ENCODE measurements at places on chromosomes 3 and 15.

DNA sequence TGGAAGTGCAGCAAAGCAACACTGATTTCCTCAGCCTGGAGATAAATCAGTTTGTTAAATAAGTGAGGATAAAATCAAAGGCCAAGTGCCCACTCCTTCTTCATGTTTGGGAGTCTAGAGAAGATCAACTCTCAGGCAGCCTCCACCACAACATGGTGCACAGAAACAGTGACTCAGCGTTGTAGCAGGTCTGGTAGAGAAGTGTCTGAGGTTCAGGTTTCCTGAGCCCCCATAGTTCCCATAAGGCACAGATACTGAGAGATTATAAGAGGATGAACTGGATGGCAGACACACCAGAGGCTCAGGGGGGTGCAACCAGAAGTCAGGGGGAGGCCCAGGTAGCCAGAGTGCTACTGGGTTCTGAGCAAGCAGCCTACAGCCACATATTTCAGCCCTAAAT is 166.7 kb downstream of the FRMD5 start:
- DNase-seq, result peak; percentile 62

- DNase-seq, result no peak
Observed at GRCh38 chr3:112000367-112000771, 1.6 kb downstream of the TAGLN3 start.

DNA sequence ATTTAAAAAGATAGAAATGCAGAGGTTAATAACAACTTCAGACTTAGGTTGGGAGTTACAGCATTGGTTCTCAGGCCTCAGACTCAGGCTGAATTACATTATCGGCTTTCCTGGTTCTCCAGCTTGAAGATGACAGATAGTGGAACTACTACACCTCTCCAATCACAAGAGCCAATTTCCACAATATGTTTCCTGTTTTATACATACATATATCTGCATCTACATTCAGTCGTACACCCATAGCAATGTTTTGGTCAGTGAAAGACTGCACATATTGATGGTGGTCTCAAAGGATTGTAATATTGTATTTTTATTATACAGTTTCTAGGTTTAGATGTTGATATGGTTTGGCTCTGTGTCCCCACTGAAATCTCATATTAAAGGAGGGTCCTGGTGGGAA is 35.4 kb downstream of the AADACL2 start:
- no peak for DNase-seq

GRCh38 chr15:32834156-32834555 is 116.4 kb downstream of the GREM1 start:
- DNase-seq, result no peak

DNA sequence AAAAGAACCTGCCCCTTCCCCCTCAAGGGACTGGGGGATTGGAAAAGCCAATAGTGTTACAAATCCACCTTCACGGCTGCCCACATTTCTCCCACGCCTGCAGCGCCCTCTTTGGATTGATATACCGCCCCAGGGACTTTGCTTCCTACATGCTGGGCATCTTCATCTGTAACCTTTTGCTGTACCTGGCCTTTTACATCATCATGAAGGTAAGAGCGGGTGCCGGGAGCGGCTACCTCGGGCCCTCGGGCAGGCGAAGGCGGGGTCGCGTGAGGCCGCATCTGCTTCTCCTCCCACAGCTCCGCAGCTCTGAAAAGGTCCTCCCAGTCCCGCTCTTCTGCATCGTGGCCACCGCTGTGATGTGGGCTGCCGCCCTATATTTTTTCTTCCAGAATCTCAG is 73.1 kb downstream of the USF3 start:
- no peak for DNase-seq

- DNase-seq, result peak; percentile 93
Observed at GRCh38 chr3:42376344-42376798, 34.0 kb downstream of the LYZL4 start.

DNA sequence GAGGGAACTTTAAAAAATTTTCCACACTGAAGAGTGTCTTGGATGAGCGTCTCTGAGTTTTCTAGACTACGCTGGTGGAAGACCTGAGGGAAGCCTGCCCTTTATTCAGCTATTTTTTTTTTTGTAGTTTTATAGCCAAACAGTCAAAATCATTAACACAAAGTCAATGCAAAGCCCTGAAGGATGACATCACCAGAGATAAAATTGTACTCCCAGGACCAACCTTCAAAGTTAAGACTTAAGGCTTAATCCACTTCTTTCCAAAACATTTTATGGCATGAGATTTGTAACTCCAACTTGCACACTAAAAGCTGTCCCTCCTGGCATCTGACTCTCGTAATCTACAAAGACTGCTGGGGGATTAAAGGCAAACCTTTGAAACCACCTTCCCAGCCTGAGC is 263.4 kb upstream of the LYSMD4 start:
- DNase-seq, result no peak

DNA sequence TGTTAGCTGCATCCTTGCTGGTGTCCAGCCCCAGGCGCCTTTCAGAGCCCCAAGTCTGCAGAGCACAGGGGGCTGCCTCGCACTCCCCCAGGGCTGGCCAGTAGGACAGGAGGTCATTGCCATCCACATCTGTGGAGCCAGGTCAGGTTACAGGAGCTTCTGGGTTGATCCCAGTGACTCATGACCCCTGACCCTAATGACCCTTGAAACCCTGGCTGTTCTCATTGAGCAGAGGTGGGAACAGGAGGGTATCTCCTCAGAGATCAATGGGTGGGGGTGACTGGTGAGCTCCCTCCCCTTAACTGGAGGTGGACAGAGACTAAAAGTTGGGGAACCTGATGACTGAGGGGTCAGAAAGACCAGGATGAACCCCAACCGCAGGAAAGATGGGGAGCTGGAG is 6.1 kb upstream of the SLC26A6 start:
- DNase-seq, result no peak

- DNase-seq, result peak; percentile 30
Observed at GRCh38 chr3:57164217-57164656, 916 bp downstream of the IL17RD start.

DNA sequence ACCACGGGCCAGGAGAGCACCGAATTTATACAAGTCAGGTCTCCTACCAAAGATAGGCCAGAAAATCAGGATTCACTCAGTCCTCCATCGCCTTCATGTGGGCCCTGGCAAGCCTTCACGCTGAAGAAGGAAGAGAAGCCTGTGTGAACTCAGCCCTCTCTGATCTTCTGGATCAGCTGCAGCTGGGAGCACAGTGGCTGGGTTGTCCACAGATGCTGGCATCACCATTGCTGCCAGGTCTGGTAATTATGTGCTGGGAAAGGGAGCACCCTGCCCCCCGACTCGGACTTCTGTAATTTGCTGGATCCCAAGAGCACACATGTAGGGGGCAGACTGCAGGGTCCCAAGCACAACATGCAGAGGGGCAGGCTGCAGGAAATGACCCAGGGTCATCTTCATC is 12.4 kb upstream of the PDE8A start:
- no peak for DNase-seq

DNA sequence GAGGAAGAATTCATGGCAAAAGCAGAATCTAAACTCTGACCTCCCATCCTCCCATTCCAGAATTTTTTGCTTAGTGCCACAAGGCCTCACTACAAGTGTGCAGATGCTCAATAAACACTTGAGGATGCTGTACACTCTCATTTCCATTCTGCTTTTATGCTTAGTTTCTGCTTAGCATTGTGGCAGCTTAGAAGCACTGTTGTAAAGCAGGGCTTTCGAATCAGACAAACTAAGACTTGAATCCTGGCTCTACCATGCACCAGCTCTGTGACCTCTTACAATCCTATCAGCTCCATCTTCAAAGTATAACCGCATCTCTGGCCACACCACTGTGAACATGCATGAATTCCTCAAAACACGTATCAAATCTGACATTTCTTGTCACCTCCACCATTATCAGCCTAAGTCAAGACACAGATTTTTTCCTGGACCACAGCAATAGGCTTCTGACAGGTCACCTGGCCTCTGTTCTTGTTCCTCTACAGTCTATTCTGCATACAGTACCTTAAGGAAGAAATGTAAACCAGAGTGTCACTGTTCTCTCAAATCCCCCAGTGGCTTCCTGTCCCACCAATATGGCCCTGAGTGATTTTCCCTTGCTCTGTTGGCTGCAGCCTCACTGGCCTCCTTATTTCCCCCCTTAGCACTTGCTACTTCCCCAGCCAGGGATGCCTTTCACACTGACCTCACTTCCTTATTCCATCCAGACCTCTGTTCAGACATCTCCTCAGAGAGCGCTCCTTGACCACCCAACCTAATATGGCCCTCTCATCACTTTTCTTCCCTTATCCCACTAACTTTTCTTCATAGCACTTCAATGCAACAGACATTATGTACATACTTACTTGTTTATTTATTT is 8.1 kb upstream of the PHC3 start:
- DNase-seq, result no peak

- DNase-seq, result no peak
Observed at GRCh38 chr15:40244961-40245523, 6.2 kb downstream of the PAK6 start.

- DNase-seq, result no peak
Observed at GRCh38 chr3:138119423-138119766, 4.0 kb upstream of the DZIP1L start.

DNA sequence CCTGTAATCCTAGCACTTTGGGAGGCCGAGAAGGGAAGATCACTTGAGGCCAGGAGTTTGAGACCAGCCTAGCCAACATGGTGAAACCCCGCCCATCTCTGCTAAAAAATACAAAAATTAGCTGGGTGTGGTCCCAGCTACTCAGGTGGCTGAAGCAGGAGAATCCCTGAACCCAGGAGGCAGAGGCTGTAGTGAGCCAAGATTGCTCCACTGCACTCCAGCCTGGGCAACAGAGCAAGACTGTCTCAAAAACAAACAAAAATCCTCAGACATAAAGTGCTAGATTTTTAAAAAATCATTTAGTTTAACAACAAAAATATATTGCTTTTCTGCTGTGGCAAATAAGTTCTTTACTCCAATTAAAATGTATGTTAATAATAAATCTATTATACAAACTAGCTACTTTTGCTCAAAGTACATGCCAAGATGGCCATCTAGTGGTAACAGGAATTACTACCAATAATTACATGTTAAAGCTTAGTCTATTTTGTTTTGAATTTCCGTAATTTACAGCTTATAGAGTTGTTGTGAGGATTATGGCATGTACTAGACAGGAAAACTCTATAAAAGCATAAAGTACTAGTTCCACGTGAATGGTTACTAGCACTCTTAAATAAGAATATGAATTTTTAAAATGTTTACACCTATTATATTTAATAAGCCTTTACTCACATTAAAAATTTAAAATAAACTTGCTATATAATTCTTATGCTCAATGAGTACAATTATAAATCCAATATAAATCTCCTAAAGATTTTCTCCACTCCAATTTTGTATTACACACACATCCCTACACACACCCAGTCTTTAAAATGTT is 39.0 kb downstream of the GABPB1 start:
- DNase-seq, result peak; percentile 51

DNA sequence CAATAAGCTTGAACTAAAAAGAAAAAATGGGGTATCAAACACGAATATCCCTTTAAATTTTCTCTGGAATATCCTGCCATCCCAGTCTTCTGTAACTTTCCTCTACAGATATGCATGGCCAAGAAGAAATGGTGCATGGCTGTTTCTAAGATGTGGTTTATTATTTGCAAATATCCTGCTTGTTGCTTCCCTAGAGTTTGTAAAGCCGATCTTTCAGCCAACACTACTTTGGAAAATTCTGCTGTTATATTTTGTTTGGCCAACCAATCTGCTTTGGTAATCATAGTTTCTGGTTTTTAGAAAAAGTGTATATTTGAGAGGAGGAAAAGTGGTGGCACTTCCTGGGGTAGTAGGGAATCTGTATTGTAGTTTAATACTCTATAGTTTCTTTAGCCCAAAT is 13.9 kb downstream of the PHLDB2 start:
- no peak for DNase-seq

DNA sequence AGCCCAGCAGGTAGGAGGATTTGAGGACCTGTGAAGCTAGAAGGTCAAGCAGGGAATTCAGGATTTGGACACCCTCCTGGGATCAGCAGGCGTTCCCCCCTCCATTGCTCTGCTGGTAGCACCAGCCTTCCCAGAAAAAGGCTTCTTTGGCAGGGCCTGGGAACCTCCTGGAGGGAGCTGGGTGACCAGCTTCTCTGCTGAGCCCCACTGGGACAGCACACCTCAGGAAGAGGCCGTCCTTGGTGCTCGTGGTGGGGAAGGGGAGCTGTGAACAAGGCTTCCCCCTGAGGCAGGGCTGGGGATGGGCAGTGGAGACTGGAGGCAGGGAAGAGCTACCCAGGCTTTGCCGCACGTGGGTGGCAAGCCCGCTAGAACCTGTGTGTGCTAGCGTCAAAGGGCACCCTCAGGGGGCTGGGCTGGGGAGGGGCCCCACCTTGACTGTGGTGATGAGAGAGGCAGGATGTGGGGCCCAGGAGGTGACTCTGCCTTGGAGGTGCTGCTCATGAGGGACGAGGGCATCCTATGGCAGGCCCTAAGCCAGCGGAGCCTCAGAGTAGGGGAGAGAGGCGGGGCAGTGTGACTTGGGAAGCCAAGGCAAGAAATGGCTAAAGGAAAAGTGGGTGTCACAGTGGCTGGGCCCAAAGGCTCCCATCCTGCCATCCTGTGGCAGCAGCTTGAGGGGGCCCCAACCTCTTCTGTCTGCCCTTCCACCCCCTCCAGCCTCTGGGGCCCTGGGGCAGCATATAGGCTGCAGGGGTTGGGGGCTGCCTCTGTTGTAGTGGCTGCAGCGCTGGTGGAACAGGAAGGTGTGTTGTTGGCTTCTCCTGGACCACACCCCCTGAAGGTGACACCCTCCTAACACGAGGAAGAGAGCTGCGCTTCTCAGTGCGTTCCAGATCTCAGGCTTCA is 20.7 kb downstream of the KLF13 start:
- no peak for DNase-seq

- no peak for DNase-seq
Observed at GRCh38 chr15:66047321-66048024, 178.2 kb downstream of the RAB11A start.

GRCh38 chr3:169479314-169479939 is 184.1 kb downstream of the MECOM start:
- DNase-seq, result no peak

DNA sequence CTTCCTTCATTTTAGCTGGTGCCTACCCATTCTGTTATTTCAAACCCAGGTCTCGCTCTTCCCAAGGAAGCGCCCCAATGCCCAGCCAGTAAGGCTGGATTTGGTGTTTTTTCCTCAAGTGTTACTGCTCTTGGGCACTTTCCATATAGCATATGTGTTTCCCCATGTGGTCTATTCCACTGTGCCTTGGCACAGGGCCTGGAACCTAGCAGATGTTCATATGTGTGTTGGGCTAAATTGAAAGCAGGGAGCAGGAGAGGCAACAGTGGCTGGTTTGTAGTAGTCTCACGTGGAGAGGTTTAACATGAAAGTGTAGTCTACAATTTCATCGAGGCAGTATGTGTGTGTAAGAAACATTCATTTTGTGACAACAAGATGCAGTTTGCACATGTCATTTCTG is 48.2 kb upstream of the TEX264 start:
- DNase-seq, result peak; percentile 54

- peak; percentile 60 for DNase-seq
Observed at GRCh38 chr3:56042326-56042951, 425.8 kb downstream of the ERC2 start.
